ENCODE measurements at places on chromosomes 7 and 10.

DNA sequence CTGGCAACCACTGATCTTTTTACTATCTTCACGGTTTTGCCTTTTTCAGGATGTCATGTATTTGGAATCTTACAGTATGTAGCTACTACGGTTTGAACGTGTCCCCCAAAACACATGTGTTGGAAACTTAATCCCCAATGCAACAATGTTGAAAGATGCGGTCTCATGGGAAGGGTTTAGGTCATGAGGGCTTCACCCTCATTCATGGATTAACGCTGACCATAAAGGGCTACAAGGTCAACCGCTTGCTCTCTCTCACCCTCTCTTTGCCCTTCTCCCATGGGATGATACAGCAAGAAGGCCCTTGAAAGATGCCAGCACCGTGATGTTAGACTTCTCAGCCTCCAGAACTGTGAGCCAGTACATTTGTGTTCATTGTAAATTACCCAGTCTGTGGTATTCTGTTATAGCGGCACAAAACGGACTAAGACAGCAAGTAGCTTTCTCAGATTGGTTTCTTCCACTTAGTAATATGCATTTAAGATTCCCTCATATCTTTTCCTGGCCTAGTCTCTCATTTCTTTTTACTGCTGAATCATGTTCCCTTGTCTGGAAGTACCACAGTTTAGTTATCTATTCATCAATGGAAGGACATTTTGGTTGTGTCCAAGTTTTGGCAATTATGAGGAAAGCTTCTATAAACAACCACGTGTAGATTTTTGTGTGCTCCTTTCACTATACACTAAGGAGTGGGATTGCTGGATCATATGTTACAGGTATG lies 3.0 kb upstream of the CRYGN start:
- no peak for DNase-seq

DNA sequence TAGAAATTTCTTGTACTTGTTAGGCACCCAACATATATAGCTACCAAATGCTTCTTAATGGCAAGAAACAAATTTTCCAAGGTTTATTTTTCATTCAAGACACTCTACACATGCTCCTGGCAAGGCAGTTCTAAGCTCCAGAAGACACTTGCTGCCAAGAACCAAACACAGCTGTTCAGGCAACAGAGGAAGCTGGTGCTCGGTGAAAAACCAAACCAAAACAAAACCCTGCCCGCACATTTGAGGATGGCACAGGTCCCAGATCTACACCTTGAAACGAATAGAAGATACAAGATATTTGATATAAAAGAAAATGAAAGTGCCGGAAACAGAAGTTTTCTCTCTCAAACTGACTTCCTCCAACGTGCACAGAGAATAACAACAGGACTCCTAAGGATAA lies 4.9 kb upstream of the DNTT start:
- DNase-seq, result peak; percentile 70

GRCh38 chr7:16918288-16918895 lies 36.6 kb upstream of the AGR3 start:
- DNase-seq, result no peak

GRCh38 chr10:28478646-28479045 lies 54.3 kb upstream of the WAC start:
- no peak for DNase-seq

DNA sequence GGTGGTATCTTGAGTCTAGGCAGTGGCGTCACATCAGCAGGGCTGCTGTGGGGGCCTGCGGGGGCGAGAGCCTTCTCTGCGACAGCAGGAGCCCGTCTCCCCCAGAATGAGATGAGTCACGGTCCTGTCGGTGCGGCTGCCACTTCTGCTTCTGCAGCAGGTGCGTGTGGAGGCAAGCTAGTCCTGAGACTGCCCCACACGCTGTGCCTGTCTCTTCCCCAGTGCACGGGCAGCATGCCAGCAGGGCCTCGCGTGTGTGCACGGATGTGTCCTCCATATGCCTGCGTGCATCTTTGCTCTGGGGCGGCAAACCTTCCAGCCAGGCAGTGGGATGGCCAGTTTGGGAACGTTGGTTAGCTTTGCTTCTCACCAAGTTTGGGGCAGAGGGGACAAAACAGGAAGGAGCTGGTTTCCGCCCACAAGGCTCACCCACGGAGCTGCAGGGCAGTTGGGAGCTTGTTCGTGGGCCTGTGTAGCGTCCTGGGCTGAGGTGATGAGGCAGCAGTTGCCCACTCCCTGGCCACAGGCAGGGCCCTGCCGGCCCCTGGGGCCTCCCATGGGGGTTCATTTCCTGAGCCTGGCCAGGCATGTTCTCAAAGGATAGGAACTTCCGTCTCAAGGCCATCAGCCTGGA lies 60.8 kb upstream of the PPIF start:
- peak; percentile 68 for DNase-seq

DNA sequence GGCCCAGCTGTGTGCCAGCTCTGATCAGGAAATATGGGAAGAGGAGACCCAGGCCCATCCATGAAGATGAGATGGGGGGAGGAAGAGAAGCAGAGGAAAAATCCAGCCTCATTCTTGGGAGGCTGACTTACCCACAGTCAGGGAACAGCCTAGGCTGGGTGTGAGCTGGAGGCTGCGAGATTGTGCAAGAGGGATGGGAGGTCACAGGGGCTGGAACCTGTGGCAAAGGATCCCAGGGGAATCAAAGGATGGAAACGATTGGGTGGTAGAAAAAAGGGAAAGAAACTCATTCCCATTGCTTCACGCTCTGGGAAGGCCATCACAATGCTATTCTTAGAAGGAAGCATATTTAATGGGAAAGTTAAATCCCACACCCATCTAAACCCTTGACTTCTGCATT lies 26.7 kb upstream of the CRHR2 start:
- no peak for DNase-seq

- DNase-seq, result no peak
Measured at GRCh38 chr7:22578007-22578733, 78.2 kb upstream of the STEAP1B start.

GRCh38 chr7:108076156-108076555 lies 54.0 kb downstream of the LAMB4 start:
- DNase-seq, result no peak

DNA sequence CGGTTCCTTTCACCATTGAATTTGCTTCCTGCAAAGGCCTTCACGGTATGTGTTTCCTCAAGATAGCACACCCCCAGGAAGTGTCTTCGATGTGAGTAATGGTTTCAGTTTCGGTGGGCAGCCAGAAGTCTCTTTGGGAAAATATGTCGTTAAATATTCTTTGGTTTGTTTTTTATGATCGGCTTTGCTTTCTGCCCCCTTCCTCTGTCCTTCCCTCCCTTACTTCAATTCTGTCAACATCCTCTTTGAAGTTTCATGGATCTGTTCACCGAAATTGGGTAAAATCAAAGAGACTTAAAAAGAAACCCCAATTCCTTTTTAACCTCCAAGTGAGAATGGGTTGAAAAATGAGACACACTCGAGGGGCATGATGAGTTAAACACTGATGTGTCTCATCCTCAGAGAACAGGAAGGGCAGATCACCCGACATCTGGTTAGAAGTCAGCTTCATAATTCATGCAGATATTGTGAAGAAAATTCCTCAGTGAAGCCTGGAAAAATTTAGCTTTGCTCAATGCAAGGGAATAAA lies 170.8 kb upstream of the HABP2 start:
- DNase-seq, result peak; percentile 56

DNA sequence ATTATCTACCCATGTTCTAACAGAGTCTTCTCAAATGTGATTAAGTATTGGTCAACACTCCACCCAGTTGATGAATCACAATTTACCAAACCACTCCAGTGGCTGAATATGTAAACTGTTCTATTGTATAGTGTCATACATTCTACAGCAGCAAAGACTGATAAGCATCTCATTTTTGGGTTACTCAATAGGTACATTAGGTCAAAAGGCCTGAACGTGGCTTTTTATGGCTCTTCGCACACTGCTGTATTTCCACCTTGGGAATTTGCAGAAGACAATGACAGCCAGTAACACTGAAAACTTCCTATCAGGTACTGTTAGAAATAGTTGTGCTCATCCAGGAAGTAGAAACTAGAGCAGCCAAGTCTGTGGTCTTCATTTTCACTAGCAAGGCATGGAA lies 166.9 kb downstream of the GLI3 start:
- no peak for DNase-seq

DNA sequence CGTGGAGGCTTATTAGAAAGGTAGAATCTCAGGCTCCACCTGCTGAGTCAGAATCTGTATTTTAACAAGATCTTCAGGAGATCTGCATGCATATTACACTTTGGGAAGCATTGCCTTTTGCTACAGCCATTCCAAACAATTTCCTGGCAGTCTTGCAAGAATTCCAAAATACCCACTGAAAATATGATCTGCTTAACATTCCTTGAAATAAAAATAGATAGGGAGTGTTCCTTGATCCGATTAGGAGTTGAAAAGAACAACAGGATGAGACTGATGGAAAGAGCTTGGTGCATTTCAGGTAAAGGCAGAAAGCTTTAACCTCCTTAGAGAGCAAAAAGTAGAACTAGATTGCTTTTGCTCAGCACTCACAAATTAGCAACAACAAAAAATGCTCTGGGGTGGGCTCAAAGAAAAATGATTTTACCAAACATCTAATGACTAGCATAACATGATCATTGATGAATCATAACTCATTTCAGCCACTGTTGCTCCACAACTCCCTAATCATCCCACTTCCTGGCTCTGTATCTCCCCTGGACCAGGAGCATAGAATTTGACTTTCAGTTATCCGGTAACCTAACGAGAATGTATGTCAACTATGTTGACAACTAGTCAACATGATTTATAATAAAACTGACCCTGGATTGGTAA lies 115.2 kb downstream of the RNLS start:
- DNase-seq, result no peak

Measured in stimulated activated naive CD4-positive, alpha-beta T cell (primary cell).